Thymus (tissue), 14 donors: ENCODE measurements at places on chromosomes 2 and 18. TPM values are rescaled to one million over a fixed set of nuclear protein-coding genes. Genes with fewer than 3 reads are reported as not detected.

CENPO gene
- 2.5 TPM for polyA plus RNA-seq

RAD51AP2 gene
- polyA plus RNA-seq: 0.18 TPM

SOWAHC gene
- 7.4 TPM for polyA plus RNA-seq

LHCGR gene
- polyA plus RNA-seq: 0.21 TPM

EVA1A gene
- polyA plus RNA-seq: 32.3 TPM

NEMP2 gene
- polyA plus RNA-seq: 1.9 TPM

PRKAG3 gene
- 0.07 TPM for polyA plus RNA-seq

DPYSL5 gene
- polyA plus RNA-seq: 0.16 TPM

CTNNA2 gene
- 0.16 TPM for polyA plus RNA-seq

SMYD1 gene
- polyA plus RNA-seq: 0.43 TPM

AQP12B gene
- 0.11 TPM for polyA plus RNA-seq

DNAH7 gene
- 0.62 TPM for polyA plus RNA-seq

TMEM247 gene
- not detected for polyA plus RNA-seq

TNFAIP6 gene
- 3.3 TPM for polyA plus RNA-seq

SMC6 gene
- polyA plus RNA-seq: 15.9 TPM

TWIST2 gene
- 1.9 TPM for polyA plus RNA-seq

SAP130 gene
- 9.3 TPM for polyA plus RNA-seq

CCDC74B gene
- polyA plus RNA-seq: 7.1 TPM

GRCh38 chr2:70977605-70978205 lies 725 bp upstream of the ANKRD53 start:
- H3K27me3 ChIP-seq: no peaks in the 10 kb centered on the region
- no peak overlapping the region for H3K27ac ChIP-seq
- no peak for DNase-seq
- H3K4me1 ChIP-seq: peaks cover 11% of the 10 kb centered on the region

- no peak for DNase-seq
- no peak overlapping the region for H3K4me3 ChIP-seq
- H3K36me3 ChIP-seq: no peaks in the 10 kb centered on the region
- H3K4me1 ChIP-seq: no peaks in the 10 kb centered on the region
- H3K27me3 ChIP-seq: no peaks in the 10 kb centered on the region
Observed at GRCh38 chr2:136653861-136654260, 111.5 kb upstream of the THSD7B start.

DNA sequence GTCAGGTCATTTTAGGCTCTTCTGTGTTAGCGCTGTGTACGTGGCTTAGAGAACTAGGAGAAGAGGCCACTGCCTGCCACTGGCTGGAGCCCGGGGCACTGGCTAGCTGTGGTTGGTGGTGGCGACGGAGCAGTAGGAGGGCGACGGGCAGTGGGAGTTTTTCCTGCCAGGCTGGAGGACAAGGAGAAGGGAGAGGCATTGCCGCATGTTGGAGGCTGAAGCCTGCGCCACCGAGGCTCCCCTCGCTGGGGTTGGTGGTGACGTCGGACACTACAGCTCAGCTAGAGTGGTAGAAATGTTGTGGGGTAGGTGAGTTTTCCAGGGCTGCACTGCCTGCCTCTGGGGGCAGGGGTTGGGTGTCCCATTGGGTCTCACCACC lies 41.7 kb upstream of the IMP4 start:
- DNase-seq: no peak
- H3K4me3 ChIP-seq: no peak overlapping the region
- H3K27me3 ChIP-seq: peaks cover 5% of the 10 kb centered on the region
- no peaks in the 10 kb centered on the region for H3K4me1 ChIP-seq

- H3K4me1 ChIP-seq: no peaks in the 10 kb centered on the region
- DNase-seq: no peak
- no peak overlapping the region for H3K4me3 ChIP-seq
- H3K36me3 ChIP-seq: peaks cover 10% of the 10 kb centered on the region
- no peak overlapping the region for H3K27ac ChIP-seq
Observed at GRCh38 chr18:79422022-79422782, 26.5 kb downstream of the NFATC1 start.

DNA sequence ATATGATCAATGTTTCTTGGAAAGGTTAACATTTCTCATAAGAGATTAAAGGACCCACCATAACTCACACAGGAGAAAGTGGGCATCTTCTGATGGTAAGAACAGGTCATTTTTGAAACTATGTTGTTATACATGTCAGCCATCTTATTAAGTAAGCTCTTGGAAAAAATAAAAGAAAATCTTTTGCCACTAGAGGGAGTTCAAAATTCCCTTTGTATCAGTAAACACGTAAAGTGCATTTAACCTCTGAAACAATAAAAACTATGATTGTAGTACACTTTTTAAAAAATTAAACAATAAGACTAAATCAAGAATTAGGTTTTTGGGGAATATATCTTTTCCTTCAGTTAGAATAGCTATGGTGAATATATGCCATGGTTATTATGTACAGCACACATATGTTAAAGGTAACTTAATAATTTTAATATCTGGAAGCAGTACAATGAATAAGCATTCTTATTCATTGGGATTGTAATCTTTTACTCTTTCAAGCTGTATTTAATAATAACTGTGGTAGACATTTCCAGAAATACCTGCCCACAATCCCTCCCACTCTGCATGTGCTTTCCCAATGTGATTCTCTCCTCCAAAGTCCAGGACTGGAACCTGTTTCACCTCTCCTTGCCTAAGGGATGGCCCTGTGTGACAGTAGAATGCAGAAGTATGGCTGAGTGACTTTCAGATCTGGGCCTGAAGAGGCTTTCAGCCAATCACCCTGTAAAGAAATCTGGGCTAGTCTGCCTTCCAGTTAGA lies 64.2 kb downstream of the RBMS1 start:
- no peaks in the 10 kb centered on the region for H3K36me3 ChIP-seq
- no peaks in the 10 kb centered on the region for H3K27me3 ChIP-seq
- DNase-seq: peak; percentile 93
- H3K4me3 ChIP-seq: no peak overlapping the region
- H3K4me1 ChIP-seq: peaks cover 10% of the 10 kb centered on the region
- H3K27ac ChIP-seq: peak overlapping the region; percentile 33

DNA sequence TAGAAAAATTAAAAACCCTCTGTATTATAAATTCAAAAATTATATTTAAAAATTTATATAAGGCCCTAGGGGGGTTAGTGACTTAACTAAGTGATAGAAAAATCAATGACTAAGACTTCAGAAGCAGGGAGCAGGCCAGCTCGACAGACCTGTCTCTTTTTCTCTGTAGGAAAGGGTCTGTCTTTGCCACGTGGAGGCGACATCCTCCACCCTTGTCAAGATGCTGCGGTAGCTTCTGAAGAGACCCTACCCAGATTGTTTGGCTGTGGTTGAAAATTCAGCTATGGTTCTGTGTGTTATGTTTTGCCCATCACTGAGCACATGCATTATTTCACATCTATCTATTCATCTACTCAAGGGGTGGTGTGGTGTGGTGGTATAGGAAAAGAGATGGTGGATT lies 8.2 kb upstream of the SLC4A3 start:
- no peak for DNase-seq
- H3K27ac ChIP-seq: no peak overlapping the region

- H3K27ac ChIP-seq: no peak overlapping the region
- no peaks in the 10 kb centered on the region for H3K36me3 ChIP-seq
- no peaks in the 10 kb centered on the region for H3K27me3 ChIP-seq
- H3K4me1 ChIP-seq: peaks cover 14% of the 10 kb centered on the region
- no peak overlapping the region for H3K4me3 ChIP-seq
Observed at GRCh38 chr2:134324947-134325346, 71.1 kb downstream of the MGAT5 start.

DNA sequence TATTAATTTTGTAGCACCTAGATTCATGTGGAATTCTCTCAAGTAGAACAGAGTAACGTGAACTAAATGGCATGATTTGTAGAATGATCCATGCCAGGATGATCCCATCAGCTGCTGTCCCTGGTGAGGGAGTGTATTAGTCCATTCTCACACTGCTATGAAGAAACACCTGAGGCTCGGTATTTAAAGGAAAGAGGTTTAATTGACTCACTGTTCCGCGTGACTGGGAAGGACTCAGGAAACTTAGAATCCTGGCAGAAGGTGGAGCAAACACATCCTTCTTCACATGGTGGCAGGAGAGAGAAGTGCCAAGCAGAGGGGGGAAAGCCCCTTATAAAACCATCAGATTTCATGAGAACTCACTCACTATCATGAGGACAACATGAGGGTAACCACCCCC lies 312.6 kb downstream of the PTPRM start:
- no peaks in the 10 kb centered on the region for H3K36me3 ChIP-seq
- H3K4me3 ChIP-seq: no peak overlapping the region
- no peak overlapping the region for H3K27ac ChIP-seq
- H3K4me1 ChIP-seq: no peaks in the 10 kb centered on the region

DNA sequence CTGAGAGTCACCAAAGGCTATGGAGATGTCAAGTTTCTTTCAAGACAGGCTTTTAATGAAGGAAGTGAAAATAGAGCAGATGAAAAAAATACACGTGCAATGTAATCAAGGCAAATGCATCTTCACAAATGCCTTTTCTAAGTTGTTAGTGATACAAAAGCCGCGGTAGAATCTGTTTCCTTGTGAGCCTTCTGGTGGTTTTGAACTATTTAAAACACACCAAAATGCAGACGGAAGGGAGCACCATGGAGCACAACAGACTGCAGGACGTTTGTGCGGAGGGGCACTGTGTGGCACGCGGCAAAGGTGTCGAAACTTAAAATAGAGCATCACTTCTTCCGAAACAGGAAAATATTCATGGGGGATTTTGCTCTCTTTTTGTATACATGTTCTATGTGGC lies 65.0 kb upstream of the BOD1L2 start:
- no peak overlapping the region for H3K27ac ChIP-seq
- H3K36me3 ChIP-seq: no peaks in the 10 kb centered on the region
- H3K4me3 ChIP-seq: no peak overlapping the region
- no peaks in the 10 kb centered on the region for H3K4me1 ChIP-seq

GRCh38 chr2:127185705-127186104 lies 34.4 kb downstream of the CYP27C1 start:
- DNase-seq: no peak
- no peaks in the 10 kb centered on the region for H3K36me3 ChIP-seq
- no peaks in the 10 kb centered on the region for H3K4me1 ChIP-seq
- no peak overlapping the region for H3K4me3 ChIP-seq
- no peaks in the 10 kb centered on the region for H3K27me3 ChIP-seq

DNA sequence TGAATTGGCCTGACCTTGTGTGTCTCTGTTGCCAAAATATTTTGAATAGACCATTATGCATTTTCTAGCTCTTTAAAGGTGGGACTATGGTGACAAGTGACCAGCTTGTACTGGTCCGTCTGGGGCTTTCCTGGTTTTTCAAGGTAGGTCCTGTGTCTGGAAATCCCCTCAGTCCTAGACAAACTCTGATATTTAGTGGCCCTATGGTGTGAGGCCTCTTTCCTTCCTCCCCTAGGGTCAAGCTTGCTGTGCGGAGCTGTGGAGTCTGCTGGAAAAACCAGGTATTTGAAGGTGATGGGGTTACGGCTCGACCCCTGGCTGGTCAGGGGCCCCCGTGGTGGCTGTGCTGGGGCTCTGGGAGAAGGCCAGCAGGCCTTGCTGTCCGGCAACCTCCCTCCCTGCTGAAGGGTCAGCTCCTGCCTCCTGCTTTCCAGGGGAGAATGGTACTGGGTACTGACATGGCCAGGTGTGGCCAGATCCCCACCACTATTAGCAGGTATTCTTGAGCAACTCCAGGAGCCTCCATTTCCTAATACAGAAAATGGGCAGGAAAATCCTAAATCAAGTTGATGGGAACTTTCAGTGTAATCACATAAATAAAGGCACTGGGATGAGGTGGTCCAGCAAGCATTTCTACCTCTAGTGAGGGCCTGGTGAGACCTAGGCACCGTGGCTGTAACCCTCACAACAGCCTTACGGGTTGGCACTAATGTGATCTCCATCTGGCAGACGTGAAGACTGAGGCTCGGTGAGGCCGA lies 86.2 kb upstream of the HS6ST1 start:
- H3K4me1 ChIP-seq: peaks cover 74% of the 10 kb centered on the region
- no peak overlapping the region for H3K4me3 ChIP-seq
- no peak for DNase-seq
- no peak overlapping the region for H3K27ac ChIP-seq
- H3K27me3 ChIP-seq: no peaks in the 10 kb centered on the region

DNA sequence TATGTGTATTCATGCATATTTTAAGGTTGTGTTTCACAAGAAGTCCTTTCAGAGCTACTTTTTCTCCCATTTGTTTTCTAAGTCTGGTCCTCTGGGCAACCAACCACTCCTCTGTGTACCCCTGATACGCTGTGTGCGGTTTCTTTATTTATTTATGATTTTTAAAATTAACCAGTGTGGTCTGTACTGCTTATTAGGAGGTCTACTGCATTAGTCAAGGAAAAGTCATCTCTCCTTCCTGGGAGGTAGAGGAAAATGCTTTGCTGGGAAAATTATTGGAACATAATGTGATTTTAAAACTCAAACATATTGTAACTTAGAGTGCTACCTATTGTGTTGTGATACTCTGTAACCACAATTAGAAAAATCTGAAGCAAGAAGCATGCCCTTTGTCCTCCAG lies 1404.3 kb downstream of the SUCLG1 start:
- H3K4me3 ChIP-seq: no peak overlapping the region
- DNase-seq: no peak

GRCh38 chr2:70123051-70123828 lies 36.0 kb downstream of the PCBP1 start:
- peak overlapping the region; percentile 67 for H3K4me3 ChIP-seq
- H3K36me3 ChIP-seq: no peaks in the 10 kb centered on the region
- peaks cover 84% of the 10 kb centered on the region for H3K4me1 ChIP-seq

DNA sequence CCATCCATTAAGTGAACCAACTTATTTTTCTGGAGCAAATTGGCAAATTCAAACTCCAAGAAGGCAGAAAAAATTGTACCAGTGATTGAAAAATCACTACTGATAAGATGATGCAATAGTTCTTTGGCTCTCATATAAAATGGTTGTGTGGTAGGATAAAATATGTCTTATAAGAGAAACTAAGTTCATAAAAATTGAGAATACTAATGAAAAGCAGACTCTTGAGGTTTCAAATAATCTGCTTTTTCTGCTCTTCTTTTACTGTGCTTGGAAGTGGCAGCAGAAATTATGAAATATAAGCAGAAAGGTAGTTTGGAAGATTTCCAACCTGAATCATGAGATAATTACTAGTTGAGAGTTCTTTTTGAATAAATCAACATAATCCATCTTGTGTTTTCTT lies 61.9 kb downstream of the PPP1R1C start:
- no peaks in the 10 kb centered on the region for H3K27me3 ChIP-seq
- no peak overlapping the region for H3K4me3 ChIP-seq
- no peak overlapping the region for H3K27ac ChIP-seq

GRCh38 chr18:7919565-7919964 lies 352.4 kb downstream of the PTPRM start:
- no peak for DNase-seq
- no peaks in the 10 kb centered on the region for H3K4me1 ChIP-seq
- no peak overlapping the region for H3K27ac ChIP-seq
- H3K27me3 ChIP-seq: no peaks in the 10 kb centered on the region
- no peak overlapping the region for H3K4me3 ChIP-seq

DNA sequence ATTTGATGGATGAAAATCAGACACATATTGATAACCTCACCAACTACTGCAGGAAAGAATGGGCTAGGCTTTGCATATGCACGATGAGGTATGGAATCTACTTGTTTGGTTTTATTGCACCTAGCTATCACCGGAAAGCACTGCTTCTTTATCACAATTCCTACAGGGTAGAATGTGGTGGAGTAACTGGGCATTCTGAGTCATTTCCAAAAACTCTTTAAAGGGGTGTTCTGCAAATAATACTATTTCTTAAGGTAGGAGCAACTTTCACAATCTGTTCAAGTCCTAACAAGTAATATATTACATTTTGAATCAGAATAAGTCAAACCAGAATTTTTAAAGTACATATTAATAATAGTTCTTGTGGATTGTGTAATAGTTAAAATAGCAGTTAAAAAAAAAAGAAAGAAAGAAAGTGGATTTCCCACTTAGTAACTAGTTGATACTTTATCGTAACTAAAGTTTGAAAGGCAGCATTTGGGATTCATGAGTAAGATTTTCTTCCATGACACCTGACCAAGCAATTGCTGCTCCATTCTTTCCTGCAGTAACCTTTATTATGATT lies 40.5 kb downstream of the INO80C start:
- no peaks in the 10 kb centered on the region for H3K36me3 ChIP-seq
- H3K4me1 ChIP-seq: no peaks in the 10 kb centered on the region
- no peak overlapping the region for H3K27ac ChIP-seq
- DNase-seq: no peak
- H3K27me3 ChIP-seq: no peaks in the 10 kb centered on the region
